NCI-H187 treated with DMSO at 0.1 percent for 48 hours (cell line): ENCODE measurements at places on chromosomes 11 and 22.

- no peak for DNase-seq
These were observed 7.5 kb upstream of the SLC2A11 start for GRCh38 chr22:23850136-23850611.

- no peak for DNase-seq
These were observed 16.2 kb downstream of the OTOG start for GRCh38 chr11:17563231-17563646.

GRCh38 chr11:26142891-26143290 lies 189.0 kb upstream of the ANO3 start:
- no peak for DNase-seq

DNA sequence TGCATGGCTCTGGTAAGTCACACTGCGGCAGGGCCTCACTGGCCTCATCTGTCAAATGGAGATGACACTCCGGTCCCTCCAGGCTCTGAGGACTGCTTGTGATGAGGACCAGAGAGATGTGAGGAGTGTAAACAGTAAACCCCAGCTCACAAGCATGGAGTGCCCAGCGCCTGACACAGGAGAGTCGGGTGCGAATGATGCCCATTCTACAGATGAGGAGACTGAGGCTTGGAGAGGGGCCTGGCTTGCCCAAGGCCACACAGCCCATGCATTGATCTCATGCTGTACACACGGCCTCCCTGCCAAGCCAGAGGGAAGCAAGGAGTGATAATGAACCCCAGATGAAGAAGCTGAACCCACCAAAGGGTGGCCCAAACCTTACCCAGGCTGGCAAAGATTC lies 37.2 kb downstream of the ELFN2 start:
- no peak for DNase-seq

DNA sequence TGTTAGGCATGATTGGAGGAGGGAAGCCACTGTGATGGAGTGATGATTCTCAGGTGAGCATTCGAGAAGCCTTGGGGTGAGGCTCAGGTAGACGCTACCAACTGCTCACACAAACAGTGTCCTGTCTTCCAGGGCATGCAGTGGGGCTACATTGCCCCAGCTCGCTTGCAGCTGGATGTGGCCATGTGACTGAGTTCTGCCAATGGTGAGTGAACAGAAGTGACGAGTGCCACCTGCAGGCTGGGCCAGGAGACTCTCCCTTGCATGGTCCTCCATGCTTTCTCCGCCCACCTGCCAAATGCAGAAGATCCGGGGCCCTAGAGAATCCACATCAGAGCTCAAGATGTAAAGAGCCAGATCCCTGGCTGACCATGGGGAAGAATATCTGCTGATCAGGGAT lies 195.9 kb downstream of the BCR start:
- DNase-seq, result no peak

GRCh38 chr11:70381872-70382861 lies 16.2 kb upstream of the CTTN start:
- DNase-seq, result no peak

GRCh38 chr11:75308116-75308515 lies 43.3 kb downstream of the ARRB1 start:
- DNase-seq, result no peak

GRCh38 chr22:21624880-21625791 lies 4.7 kb downstream of the YDJC start:
- DNase-seq, result no peak

GRCh38 chr11:7573193-7573557 lies 59.4 kb downstream of the PPFIBP2 start:
- no peak for DNase-seq

DNA sequence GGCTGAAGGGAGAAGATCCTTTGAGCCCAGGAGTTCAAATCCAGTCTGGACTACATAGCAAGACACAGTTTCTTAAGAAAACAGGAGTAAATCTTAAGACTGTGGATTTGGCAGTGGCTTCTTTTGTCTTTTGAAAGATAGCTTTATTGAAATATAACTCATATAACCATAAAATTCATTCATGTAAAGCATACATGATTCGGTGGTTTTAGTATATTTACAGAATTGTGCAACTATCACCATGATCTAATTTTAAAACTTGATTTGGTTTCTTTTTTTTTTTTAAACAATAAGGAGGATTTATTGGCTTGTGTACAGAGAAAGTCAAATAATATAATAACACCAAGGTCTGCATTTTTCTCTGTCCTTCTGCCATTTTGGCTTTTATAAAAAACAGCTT lies 23.1 kb upstream of the PSMA1 start:
- DNase-seq, result no peak

DNA sequence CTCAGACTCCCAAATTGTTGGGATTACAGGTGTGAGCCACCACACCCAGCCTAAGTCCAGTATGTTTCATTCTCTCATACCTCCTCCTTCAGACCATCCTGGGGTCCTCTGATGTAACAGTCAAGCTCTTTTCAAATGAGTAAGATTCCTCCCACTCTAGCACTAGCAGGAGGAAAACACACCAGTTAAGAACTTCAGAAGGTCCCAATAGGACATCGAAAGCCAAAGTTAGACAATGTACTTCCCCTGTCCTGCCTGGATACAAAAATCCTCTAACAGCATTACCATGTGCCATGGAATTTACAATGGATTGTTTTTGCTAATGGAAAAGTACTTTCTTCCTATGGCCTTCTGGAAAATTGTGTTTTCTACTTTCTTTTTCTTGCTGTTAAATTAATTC lies 67.1 kb downstream of the CCDC34 start:
- no peak for DNase-seq

DNA sequence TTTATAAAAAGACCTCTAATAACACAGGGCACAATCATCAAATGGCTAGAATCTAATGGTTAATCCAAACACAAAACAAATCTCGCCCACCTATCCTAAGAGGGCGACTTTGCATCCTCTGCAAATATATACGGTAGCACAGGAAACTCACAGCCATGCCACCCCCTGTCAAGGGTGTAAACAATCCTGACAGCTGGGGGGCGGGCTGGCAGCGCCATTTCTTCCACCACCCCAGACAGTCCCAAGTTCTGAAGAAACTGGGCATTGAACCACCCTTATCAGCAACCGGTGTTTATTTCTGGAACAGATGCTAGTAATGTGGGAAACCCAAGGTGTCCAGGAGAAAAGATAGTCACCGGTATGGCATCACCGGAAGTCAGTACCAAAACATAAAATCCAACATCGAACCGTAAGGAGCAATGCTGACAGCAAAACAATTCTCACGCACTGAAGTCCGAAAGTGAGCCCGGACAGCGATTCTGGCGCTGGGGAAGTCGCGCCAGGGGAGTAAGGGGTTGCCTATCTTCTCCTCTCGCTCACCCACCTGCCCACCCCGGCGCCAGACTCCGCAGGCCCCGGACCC lies 825 bp downstream of the FBXO3 start:
- no peak for DNase-seq

DNA sequence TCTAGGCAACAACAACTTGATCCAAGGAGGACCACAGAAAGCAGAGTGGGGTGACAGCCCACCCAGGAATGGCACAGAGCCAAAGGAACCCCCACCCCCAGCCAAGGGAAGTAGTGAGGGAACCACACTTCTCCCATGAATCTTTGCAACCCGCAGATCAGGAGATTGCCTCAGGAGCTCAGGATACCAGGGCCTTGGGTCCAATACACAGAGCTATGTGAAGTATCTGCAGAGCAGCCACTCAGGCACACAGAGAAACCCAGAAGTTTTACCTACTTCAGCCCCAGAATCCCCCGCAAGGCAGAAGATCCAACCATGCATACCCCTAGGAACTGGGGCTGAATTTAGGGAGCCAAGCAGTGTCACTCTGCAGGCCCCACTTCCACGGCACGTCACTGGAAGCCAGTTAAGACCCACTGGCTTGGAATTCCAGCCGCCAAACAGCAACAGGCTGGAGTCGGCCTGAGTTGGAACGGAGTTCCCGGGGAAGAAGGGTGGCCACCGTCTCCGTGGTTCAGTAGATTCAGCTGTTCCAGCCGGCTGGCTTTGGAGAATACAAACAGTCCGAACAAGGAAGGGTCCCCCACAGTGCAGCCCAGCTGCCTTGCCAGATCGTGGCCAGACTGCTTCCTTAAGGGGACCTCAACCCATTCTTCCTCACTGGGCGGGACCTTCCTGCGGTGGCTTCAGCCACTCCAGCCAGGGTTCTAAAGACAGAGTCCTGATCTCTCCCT lies 174.1 kb downstream of the TTC28 start:
- DNase-seq, result no peak

GRCh38 chr22:47442821-47443220 lies 680.4 kb downstream of the TBC1D22A start:
- DNase-seq, result no peak

GRCh38 chr22:36280379-36280778 lies 27.4 kb downstream of the APOL1 start:
- no peak for DNase-seq

GRCh38 chr22:30763815-30764673 lies 69.4 kb downstream of the OSBP2 start:
- DNase-seq, result no peak

DNA sequence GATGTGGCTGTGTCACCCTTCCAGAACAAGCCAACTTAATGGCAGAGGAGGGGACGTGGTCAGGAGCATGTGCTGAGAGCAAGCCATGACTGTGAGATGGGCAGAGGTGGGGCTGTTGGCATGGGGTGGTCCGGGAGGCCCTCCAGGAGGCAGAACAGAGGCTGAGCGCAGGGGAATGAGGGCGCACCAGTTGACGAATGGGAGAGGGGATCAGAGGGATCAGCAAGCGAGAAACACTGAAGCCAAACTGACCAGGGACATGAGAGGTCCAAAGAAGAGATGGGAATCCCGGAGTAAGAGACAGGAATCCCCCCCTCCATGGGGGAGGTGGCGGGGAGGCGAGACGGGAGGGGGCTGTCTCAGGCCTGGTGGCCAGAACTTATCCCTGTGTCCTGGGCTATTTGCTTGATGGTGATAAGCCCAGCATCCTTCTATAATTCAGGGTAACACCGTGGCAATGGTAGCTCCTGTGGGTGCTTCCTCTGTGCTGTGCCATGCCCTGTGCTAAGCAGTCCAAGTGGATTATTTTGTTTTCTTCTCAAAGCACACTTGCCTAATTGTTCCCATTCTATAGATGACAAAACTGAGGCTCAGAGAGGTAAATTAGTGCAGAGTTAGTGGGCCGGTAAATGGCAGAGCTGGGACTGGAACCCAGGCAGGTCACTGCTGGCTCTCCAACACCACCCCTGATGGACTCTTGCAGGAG lies 83.4 kb upstream of the SHISAL1 start:
- no peak for DNase-seq

DNA sequence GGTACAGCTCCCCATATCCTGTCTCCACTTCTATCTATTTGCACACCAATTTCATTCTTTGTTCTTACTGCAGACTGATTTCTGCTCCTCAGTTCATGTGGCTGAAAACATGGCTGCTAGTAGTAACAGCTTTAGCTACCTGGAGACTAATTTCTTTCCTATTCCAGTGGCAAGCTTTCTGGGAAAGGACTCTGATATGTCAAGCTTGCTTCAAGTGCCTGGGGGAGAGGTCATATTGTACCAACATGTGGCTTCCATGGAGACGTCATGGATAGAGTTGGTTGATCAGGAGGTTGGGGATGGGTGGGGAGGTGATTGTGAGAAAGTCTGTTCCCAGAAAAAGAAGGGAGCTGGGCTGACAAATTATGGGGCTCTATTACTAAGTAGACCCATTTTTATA lies 44.9 kb downstream of the ADM start:
- DNase-seq, result no peak

DNA sequence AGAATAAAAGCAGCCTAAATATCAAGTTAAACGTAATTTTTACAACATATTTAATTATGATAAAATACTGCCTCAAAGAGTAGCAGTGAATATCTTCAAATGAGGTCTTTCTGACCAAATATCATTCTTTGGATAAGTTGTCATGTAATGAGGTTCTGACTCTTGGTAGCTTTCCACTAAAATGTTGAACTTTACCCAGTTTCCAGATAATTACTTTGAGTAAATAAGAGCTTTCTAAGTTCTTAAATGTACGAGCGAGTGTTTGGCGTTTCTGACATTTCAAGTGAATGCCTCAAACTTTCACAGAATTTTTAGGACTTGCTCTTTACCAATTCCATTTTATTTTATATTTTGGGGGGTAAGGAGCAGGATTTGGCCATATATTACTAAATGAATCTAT lies 1515.2 kb downstream of the FAM181B start:
- DNase-seq, result no peak

GRCh38 chr11:92224054-92224406 lies 588 bp upstream of the FAT3 start:
- DNase-seq, result no peak

DNA sequence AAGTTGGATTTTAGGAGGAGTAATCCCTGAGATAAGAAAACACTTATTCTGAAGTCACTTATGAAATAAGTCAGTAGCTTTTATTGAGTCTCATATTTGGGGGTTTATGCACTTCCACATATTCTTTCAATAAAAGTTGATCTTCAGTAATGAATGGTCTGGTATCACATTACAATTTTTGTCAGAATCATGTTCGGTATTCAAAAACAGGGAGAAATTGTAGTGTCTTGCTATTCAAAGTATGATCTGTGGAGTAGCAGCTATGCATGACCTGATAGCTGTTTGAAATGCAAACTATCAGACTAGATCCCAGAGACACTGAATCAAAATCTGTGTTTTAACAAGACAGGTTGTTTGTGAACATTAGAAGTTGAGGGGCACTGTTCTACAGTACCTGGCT lies 857.6 kb downstream of the METTL15 start:
- no peak for DNase-seq

DNA sequence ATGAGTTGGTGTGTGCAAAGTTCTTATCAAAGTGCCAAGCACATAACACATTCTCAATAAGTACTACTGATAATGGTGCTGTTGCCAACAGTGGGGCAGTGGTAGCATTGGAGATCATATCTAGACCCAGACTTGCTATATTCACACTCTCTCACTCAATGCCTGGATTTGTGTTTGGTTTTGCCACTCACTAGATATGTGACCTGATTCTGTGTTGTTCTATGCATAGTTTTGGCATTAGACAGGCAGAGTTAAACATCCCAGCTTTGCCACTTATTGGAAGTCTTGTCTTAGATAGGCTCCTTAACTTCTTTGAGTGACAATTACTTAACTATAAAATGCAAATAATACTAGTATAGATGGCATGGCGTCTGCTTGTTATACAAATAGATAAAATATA lies 642.6 kb upstream of the CCDC179 start:
- DNase-seq, result no peak

DNA sequence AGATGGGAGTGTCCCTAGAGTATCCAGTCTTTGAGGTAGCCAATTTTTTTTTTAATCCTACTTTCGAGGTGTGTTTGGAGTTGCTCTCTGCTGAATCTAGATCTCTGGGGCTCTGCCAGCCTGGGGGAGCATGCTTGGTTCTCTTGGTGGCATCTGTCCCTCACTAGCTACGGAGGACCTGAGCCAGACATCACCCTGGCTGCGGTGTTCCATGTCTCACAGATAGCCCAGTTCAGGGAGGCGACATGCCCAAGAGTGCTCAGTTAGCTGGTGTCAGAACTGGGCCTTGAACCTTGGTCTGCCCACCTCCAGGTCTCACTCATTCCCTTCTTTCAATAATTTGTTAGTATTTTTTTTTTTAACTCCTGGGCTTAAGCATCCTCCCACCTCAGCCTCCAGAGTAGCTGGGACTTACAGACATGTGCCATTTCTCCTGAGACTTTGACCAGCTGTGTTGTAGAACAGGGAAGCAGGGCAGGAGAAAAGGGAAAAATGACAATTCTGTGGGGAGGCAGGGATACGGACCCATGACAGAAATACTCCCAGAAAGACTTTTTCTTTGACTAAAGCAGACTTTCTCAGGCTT lies 621 bp downstream of the HMOX1 start:
- DNase-seq, result no peak

GRCh38 chr11:132422722-132423121 lies 1052.3 kb downstream of the NTM start:
- DNase-seq, result no peak

GRCh38 chr22:39949964-39950737 lies 10.0 kb upstream of the TMA7B start:
- DNase-seq, result no peak

GRCh38 chr22:17540481-17540880 lies 22.8 kb upstream of the SLC25A18 start:
- DNase-seq, result no peak
